ENCODE measurements at places on chromosomes 12 and 14.

DNA sequence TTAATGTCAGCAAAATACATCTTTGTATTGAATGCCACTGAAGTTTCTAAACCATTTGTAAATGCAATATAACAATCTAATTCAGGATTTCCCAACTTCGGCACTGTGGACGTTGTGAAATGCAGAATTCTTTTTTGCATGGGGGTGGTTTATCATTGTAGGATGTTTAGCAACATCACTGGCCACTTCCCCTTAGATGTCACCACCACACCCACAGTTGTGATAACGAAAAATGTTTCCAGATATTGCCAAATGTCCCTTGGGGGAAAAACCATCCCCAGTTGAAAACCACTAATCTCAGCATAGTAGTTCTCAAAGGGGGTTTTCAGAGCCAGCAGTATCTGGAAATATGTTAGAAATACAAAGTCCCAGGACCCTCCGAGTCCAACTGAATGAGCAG, 203.3 kb downstream of the NAV3 start:
- DNase-seq, result no peak

- DNase-seq, result peak; percentile 75
These were observed 73.8 kb upstream of the ANKS1B start for GRCh38 chr12:100058482-100059029.

DNA sequence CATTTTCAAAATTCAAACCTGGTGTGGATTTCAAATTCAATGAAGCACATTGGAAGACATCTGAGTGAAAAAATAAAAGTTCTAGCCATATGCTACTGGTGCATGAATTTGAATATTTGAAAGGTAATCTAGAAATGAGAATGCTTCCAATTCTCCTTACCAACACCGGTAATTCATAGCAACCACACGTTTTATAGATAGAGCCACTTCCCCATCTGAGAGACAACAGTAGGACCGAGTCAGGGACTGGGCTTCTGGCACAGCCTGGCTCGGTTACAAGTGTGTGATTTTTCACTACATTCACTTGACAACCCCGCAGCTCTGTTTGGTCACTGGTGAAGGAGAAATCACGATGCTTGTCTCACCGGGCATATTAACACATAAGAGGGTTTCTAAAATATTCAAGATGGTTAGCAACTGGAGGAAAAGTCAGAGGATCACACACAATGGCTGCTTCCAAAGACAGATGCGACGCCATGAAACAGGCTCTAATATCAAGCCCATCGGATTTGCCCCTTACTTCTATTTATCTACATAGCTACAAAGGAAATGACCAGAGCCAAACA, 86.5 kb upstream of the FOXN3 start:
- DNase-seq, result no peak

DNA sequence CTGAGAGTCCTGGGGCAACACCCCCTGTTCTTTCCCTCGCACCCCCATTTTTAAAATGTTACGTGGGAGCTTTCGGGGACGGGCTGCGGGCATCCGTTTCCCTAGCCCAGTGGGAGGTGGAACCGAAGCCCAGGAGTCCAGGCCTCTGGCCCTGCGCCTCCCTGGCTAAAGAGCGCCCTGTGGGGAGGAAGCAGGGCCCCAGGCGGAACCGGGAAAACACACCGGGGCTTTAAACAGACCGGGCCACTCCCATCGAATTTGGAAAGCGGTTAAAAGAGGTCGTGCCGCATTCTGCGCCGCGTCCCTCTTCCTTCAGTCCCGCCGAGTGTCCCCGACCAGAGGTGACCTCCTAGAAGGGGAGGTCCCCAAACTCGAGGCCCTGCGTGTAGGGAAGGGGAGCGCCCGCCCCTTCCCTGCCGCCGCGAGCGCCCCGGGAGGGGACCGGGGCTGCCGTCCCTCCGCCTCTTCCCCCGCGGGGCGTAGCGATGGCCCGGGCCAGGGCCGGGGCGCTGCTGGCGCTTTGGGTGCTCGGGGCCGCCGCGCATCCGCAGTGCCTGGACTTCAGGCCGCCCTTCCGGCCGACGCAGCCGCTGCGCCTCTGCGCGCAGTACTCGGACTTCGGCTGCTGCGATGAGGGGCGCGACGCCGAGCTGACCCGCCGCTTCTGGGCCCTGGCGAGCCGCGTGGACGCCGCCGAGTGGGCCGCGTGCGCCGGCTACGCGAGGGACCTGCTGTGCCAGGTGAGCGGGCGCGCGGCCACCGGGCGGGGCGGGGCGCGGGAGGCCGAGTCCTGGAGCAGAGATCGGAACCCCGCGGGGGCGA, at the start of gene HHIPL1:
HHIPL1 (plus strand) TSS at position 407 of the 822 bp plus-strand sequence; CDS start at position 486, 79 bp downstream.
- DNase-seq, result no peak

GRCh38 chr14:91119556-91120311, 5.9 kb downstream of the DGLUCY start:
- DNase-seq, result peak; percentile 87

DNA sequence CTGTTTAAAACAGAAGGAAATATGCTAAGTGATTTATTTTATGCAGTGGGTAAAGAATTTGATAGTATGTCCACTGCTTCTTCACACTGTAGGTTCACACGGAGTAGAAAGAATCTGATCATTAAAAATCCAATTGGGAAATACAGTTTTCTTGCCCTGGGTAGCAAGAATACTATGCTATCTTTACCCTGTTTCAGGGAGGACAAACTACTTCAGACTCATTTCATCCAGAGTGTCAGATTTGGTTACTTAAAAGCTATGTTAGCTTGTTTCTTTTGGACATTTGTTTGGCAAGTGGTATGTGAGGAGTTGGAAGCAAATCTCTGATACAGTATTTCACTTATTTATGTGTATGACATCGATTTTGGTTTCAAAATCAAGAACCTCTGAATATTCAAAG, 4.3 kb downstream of the FRS2 start:
- DNase-seq, result no peak

GRCh38 chr14:39023939-39024871, 78.8 kb downstream of the SEC23A start:
- DNase-seq, result no peak

GRCh38 chr12:79688376-79689060, 2.2 kb downstream of the PAWR start:
- no peak for DNase-seq

DNA sequence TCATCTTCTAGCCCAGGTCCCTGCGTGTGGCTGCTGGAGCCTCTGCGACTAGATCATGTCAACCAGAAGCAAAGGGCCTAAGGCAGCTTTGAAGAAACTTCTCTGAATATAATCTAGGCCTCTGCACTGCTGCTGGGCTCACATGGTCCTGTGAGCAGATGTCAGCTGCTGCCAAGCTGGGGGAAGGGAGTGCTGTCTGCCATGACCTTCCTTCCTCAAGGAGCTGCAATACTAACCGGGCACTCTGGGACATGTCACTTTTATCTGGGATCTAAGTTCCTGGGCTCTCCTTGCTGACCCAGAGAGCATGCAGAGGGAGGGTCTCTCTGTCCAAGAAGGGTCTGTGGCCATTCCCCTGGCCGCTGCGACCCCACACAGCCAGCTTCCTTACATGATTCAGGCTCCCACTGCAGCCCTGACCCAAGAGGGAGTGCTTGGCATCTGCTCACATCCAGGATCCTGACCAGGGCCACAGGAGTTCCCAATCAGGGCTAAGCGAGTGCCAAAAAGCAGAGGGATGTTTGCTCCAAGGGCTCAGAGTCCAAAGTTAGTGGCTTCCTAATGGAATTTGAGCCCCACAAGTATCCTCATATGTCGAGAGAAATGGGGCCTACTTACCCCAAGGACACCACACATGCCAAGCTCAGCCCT, 74.0 kb downstream of the PLEKHG3 start:
- no peak for DNase-seq

DNA sequence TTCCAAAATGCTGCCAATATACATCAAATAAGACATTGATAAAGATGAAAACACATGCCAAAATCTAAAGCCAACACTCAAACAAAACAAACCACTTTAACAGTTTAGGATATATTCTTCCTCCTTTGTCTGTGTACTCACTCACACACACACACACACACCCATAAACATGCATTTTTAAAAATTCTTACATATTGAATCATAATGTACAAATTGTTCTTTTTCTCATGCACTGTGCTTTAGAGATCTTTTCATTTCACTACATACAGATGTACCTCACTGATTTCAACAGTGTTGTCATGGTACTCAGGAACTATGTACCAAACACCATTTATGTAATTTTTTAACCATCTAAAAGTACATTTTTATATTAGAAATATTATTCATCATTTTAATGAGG, 9.5 kb upstream of the RERG start:
- no peak for DNase-seq

DNA sequence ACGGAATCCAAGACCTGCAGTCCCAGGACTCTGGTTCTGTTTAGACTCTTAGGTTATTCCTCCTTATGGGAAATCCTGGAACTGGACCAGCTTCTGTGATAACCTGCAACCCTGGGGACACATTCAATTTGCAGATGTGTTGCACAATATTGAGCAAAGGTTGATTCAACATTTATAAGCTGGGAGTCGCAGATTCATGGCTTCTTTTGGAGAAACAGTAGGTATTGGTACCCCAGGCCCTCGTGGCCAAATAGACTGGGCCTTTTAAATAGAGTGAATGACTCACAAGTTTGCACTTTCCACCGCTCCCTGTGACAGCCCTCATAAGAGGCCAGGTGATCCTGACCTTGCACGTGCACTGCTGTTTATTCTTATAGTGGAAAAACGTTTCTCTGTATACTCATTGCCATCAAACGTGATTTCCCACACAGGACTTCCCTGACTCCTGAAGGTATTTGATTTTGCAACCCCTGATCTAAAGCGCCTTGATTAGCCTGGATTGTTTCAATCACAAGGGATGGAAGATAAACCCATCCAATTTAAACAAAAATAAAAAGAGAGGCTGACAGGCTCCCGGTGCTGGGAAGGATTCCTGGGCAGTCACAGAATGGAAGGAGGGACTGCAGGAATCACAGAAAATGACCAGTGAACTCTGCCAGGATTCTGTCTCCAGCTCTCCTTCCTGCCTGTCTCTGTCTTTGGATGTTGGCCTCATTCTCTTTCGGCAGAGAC, 98.0 kb downstream of the VCPKMT start:
- no peak for DNase-seq

DNA sequence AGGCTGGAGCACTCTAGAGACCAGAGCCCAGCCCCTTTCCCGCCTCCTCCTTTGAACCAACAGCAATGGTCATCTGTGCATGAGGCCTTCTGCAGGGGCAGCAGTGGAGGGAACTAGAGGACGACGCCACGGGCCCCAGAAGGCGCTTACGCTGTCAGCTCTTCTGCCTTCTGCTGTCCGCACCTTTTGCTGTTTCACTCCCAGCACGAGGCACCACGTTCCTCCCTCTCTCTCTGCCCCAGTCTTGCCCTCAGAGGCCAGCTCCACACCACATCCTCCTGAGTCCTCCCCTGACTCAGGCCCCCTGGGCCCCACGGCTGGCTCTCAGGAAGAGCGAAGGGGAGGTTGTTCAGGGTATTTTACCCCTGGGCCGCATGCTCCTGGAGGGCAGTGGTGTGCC, 15.5 kb downstream of the MMAB start:
- DNase-seq, result no peak

DNA sequence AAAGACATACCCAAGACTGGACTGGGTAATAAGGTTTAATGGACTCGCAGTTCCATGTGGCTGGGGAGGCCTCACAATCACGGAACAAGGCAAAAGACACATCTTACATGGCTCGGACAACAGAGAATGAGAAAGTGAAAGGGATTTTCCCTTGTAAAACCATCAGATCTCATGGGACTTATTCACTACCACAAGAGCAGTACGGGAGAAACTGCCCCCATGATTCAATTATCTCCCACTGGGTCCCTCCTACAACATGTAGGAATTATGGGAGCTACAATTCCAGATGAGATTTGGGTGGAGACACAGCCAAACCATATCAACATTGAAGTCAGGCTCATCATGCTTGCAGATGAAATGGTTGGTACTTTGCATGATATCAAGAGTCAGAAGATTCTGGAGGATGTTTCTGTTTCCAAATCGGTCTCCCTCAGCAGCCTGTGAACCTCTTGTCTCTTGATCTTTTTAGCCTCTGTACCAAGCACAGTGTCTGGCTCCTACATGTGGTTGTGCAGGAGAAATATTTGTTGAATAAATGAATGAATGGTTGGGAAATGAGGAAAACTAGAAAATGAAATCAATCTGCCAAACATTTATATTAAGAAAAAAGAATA, 98.6 kb downstream of the VRK1 start:
- DNase-seq, result no peak

- DNase-seq, result no peak
These were observed 5.0 kb downstream of the MYO1A start for GRCh38 chr12:57044889-57045288.

DNA sequence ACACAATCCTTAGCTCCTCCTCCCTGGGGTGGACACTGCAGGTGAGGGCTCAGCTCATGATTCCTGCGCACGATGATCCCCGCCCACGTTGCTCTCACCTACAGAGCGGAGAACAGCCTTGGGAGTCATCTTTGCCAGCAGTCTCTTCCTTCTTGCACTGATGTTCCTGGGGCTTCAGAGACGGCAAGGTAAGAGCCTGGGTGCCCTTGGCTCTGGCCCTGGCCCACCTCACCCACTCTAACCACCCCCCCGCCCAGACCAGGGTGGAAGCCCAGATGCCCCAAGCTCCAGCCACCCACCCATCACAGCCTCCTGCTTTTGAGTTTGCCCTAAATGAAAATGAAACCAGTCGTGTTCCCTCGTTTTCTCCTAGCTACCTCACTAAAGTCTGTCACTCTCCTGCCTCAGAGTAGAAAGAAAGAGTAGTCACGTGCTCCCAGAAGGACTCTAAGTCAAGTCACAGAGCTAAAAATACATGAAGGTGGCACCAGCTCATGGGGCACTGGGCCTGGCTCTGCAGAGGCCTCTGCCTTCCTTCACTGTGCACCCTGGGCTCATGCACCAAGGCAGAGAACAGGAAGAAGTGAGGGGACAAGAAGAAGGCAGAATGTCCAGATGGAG, 9.0 kb downstream of the TAPBPL start:
- no peak for DNase-seq

GRCh38 chr12:116861320-116861719, 19.9 kb downstream of the HRK start:
- no peak for DNase-seq

DNA sequence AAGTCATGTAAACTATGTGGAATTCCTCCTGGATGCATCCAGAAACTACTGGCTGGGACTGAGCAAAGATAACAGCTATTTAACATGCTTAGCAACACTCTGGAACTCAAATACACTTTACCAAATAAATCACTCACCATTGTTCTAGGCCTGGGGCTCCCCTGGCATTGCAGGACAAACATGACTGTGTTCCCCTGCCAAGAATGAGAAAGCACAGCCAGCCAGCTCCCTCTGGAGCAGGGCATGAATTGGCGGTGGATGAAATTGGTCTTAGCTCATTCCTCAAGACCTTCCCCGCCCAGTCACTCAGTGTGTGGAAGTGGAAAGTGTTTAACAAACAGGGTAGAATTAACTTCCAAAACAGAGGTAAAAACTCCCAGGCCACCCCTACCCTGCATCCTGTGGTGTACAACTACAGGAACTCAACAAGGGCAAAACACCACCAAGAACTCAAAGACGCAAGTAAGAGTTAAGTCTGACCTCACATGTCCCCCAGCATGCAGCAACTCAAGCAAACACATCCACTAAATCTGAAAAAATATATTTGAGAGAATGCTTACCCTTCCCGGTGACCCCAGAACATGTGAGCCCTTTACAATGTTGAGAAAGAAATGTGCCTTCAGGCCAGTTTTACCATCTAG, 58.4 kb upstream of the BDKRB2 start:
- DNase-seq, result peak; percentile 27

GRCh38 chr14:32408018-32408417, 78.9 kb downstream of the AKAP6 start:
- no peak for DNase-seq

Data from epithelial cell of prostate (primary cell).